ENCODE measurements at places on chromosomes 2 and 18. TPM values are rescaled to one million over a fixed set of nuclear protein-coding genes. Genes with fewer than 3 reads are reported as not detected.

GRCh38 chr2:2827046-2827636 lies 496.1 kb upstream of the MYT1L start:
- no peak for DNase-seq
- no peak overlapping the region for H3K27ac ChIP-seq
- no peaks in the 10 kb centered on the region for H3K27me3 ChIP-seq
- H3K4me3 ChIP-seq = no peak overlapping the region
- no peaks in the 10 kb centered on the region for H3K4me1 ChIP-seq

GRCh38 chr2:60581433-60582282 lies 28.2 kb upstream of the BCL11A start:
- no peak overlapping the region for H3K4me3 ChIP-seq
- no peak overlapping the region for H3K27ac ChIP-seq
- peaks cover 30% of the 10 kb centered on the region for H3K27me3 ChIP-seq
- no peaks in the 10 kb centered on the region for H3K4me1 ChIP-seq

- H3K27me3 ChIP-seq = no peaks in the 10 kb centered on the region
- no peak overlapping the region for H3K27ac ChIP-seq
- H3K4me3 ChIP-seq = no peak overlapping the region
- peaks cover 3% of the 10 kb centered on the region for H3K36me3 ChIP-seq
- no peaks in the 10 kb centered on the region for H3K4me1 ChIP-seq
Measured at GRCh38 chr2:8162552-8162951, 519.3 kb upstream of the ID2 start.

GRCh38 chr2:98952966-98953365 lies 16.9 kb upstream of the CRACDL start:
- H3K4me3 ChIP-seq = no peak overlapping the region
- DNase-seq = no peak
- H3K27me3 ChIP-seq = peaks cover 23% of the 10 kb centered on the region
- H3K27ac ChIP-seq = no peak overlapping the region

Gene DSG3
- total RNA-seq = not detected

Gene B3GNT7
- 0.05 TPM for total RNA-seq

Gene TRIM43
- total RNA-seq = 0.25 TPM

Data from activated T-helper 2 cell treated with anti-CD3 and anti-CD28 coated beads, Interferon-gamma antibody, Interleukin-2, Interleukin-4, amounts not matched to agents 10 μg/mL and 5 μg/mL and 100 μg/mL, durations not matched to agents 14 hours and 24 hours and 36 hours (primary cell).